ENCODE measurements at places on chromosomes 6 and 20. TPM values are rescaled to one million over a fixed set of nuclear protein-coding genes. Genes with fewer than 3 reads are reported as not detected.

- peak; percentile 82 for DNase-seq
Measured at GRCh38 chr20:58017231-58017969, 211.1 kb downstream of the ANKRD60 start.

GRCh38 chr20:9040863-9041524 is 27.9 kb upstream of the PLCB4 start:
- DNase-seq: no peak

DNA sequence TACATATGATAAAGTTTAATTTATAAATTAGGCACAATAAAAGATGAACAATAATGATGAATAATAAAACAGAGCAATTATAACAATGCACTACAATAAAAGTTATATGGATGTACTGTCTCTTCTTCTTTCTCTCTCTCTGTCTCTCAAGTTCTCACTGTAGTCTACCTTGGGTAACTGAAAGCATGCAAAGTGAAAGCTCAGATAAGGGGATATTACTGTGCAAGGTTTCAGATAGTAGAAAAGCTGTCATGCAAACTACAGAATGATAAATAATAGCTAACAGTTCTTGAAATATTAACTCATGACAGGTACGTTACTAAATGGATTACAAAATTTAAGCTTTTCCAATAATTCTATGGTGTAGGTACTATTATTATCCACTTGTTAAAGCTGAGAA is 311.9 kb upstream of the PRDM1 start:
- DNase-seq: no peak

The KIAA1755 gene
- polyA plus RNA-seq: 6.4 TPM

- DNase-seq: no peak
Measured at GRCh38 chr20:43446361-43446879, 11.3 kb upstream of the SRSF6 start.

The NFS1 gene
- 19.0 TPM for polyA plus RNA-seq

GRCh38 chr20:58877976-58878360 is 25.5 kb downstream of the GNAS start:
- DNase-seq: no peak

DNA sequence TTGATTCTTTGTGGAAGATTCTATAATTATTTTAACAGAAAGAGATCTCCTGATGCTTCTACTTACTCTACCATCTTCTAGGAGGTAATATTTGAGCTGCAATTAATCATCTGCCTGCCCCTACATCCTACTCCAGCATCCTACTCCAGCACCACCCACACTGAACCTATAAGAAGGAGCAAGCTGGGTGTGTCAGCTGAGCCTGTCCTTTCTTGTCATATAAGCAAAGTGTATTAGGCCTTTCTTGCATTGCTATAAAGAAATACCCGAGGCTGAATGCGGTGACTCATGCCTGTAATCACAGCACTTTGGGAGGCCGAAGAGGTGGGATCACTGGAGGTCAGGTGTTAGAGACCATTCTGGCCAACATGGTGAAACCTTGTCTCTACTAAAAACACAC is 84.2 kb upstream of the ARG1 start:
- no peak for DNase-seq

DNA sequence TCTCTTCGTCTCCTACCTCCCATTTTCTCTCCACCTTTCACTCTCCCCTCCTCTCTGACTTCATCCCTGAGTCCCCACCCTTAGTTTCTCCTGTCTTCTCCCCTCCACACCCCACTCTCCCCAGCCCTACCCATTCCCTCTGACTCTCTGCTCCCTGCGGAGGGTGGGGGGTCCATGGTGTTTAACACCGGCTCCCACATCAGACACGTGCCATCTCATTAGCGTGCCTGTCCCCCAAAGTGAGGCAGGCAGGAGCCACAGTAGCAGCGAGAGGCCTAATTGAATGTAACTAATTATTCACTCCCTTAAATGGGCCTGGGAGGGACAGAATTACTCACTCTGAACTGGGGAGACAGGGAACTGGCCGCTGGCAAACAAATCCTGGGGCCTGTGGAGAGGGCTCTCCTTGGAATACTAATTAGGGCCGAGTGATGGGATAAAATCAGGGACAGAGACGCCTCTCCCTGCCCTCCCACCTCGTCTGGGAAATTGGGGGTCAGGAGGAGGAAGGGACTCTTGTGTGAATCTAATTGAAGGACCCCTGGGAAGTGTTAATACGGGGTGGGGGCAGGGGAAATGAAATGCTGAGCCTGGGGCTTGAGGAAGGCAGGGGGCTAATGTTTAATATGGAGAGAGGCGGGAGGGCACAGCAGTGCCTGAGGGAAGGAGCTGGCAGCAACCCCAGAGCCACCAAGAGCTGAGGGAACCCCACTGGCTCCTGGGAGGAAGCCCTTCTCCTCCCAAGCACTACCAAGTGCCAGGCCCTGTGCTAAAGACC is 17.9 kb downstream of the CD40 start:
- no peak for DNase-seq

- DNase-seq: peak; percentile 88
Measured at GRCh38 chr20:50187403-50188051, 3.1 kb upstream of the CEBPB start.

DNA sequence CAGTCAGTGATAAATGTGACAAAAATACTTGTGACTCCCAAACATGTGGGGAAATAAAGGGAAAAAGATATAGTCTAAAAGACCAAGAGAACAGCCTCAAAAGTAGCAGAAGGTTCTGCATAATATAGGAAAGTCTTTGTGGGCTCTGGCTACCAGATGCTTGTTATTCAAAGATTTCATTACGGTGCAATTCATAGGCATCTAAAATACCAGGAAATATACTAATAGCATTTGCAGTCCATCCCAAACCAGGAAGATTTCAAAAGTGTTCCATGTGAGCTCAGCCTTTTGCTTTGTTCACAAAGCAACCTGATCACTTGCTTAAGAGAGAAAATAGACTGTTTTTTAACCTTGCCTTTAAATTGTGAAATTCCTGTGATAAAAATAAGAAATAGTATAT is 506.7 kb upstream of the MARCKS start:
- no peak for DNase-seq

The GZF1 gene
- 6.0 TPM for polyA plus RNA-seq

DNA sequence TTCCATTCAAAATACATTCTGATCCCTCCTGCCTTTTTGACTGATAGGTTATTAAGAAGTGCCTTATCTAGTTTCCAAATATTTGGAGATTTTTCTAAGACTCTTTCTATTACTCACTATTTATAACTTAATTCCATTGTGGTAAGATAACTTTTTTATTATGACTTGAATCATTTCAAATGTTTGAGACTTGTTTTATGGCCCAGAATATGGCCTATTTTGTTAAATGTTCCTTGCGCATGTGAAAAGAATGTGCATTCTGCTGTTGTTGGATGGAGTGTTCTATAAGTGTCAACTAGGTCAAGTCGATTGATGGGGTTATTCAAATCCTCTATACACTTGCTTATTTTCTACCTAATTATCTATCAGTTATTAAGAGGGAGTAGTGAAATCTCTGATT is 13.1 kb upstream of the TCP11 start:
- no peak for DNase-seq

The PPP1R3G gene
- polyA plus RNA-seq: under 0.01 TPM

DNA sequence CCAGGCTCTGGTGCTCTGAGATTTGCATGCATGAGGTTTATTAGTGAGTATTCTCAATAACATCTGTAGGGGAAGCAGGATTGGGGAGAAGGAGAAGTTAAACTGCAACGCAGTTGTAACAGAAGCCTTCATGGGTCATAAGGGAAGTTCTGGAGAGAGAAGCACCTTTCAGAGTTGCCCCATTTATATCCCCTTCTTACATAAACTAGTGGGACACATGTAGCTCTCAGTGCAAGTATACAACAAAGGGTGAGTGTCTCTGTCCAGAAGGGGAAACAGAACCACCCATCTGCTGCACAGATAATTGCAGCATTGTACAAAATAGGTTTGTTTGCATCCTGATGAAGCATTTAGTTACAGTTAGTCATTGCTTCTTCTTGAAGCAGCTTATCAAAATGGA is 4.3 kb upstream of the ADGB start:
- no peak for DNase-seq

- DNase-seq: no peak
Measured at GRCh38 chr20:9323622-9324021, 190.8 kb upstream of the LAMP5 start.

The MUC22 gene
- not detected for polyA plus RNA-seq

The CABLES2 gene
- polyA plus RNA-seq: 3.5 TPM

The F13A1 gene
- 45.6 TPM for polyA plus RNA-seq

DNA sequence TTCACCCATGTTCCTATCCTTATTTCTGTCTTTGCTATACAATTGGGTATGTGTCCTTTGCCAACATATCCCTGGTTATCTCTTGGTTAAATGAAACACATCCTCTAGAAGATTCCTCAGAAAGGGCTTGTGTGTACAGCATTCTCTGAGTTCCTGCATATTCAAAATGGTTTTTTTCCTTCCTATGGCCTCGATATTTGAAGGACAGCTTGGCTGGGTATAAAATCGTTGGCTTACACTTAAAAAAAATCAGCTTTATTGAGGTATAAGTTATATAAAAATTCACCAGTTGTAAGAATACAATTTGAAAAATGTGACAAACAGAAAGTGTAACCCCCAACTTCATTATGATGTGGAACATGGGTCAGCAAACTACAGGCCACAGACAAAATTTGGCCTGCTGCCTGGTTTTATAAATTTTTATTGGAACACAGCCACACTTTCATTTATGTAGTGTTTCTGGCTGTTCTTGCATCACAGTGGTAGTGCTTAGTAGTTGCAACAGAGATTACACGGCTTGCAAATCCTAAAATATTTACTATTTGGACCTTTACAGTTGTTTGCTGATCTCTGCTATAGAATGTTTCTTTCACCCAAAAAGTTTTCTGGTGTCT is 16.7 kb downstream of the PCMT1 start:
- DNase-seq: no peak

- no peak for DNase-seq
Measured at GRCh38 chr20:50270569-50270968, 79.9 kb downstream of the CEBPB start.

DNA sequence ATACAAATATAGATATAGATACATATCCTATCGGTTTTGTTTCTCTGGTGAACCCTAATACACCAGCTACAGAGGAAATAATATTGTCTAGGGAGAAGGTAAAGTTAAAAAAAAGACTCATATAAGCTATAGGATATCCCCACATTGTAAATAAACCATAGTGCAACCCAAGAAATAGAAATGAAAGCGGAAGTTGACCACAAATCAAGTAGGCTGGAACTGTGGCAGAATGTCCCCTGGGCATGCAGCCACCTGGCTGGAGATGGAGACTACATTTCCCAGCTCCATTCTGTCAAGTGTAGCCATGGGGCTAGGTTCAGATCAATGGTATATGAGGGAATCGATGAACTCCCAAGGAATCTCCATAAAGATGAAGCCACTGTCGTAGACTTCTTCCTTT is 70.1 kb upstream of the RPS6KA2 start:
- DNase-seq: no peak

The OOEP gene
- polyA plus RNA-seq: 0.23 TPM

The IPCEF1 gene
- 0.46 TPM for polyA plus RNA-seq

- no peak for DNase-seq
Measured at GRCh38 chr6:69581581-69581980, 215.2 kb downstream of the LMBRD1 start.

The GSTA2 gene
- polyA plus RNA-seq: not detected

DNA sequence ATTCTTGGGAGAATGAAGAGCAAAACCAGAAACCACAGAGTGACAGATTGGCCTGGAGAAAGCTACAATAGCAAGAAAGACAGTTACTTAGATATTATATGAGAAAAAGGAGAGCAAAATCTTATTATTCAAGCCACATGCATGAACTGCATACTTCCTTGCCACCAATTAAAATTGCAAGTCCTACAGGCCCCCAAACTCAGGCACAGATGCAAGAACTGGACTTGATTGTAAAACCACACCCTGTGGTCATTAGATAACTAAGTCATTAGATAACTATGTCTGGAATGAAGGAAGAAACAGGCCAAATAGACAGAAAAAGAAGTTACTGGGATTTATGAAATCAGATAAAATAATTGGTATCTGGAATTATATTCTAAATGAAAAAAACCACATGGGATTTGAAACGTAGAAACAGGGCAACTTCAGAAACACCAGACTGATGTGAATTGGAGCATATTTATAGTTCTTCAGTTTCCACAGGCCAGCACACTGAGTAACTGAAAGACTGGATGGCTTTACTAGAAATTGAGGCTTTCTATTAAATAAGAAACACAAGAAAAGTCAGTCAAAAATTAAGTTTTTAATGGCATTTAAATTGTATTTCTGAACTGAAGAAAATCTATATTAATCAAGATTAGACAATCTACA is 49.4 kb upstream of the CARMIL1 start:
- DNase-seq: no peak

DNA sequence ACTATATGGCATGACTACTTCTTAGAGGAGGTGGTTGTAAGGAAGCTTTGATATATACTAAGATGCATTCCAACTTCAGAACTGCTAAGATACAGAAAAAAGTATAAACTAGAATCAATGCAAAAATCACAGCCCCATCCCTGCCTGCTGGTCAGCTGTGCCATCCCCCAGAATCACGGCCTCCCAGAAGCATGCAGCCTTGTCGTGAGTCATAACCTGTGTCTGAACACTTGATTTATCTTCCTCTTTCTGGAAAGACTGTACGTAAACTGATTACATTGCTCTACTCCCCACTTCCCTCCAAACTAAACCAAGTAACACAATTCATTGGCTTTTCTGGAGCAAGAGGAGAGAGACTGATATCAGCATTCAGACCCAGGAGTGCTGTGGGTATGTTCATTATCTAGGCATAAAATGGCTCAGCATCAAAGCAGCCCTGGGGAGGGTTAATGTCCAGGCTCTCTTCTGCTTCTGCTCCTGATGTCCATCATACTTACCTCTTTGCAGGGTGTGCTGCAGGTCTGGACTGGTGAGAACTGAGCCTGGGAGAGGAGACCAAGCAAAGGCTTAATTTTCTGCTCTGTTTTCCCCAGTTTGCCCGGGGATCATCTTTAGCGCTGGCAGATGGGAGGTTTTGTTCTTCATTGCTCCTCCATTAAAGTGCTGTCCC is 18.4 kb downstream of the SCP2D1 start:
- DNase-seq: no peak

GRCh38 chr6:145044641-145045246 is 690.6 kb downstream of the EPM2A start:
- no peak for DNase-seq

The OR2H2 gene
- polyA plus RNA-seq: not detected

GRCh38 chr6:57162516-57162915 is 9.6 kb upstream of the BAG2 start:
- DNase-seq: no peak

The NR2E1 gene
- polyA plus RNA-seq: not detected

The COL12A1 gene
- 2.1 TPM for polyA plus RNA-seq

DNA sequence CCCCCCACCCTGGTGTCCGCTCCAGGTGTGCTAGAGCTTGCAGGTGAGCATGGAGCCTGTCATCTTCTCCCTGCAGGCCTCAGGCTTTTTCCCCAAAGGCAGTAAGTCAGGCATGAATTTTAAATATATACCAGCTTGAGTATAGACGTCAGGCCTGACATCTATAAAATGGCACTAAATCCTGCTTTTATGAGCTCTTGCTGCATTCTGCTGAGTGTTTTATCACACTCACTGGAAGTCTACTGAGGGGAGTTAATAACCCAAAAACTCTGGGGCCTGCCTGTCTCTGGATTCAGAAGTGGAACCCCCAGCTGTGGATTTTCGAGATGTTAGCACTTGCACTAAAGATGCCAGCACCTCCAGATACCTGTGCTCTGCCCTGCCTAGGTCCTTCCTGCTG is 133.4 kb upstream of the TOP1 start:
- no peak for DNase-seq

Data from sigmoid colon (tissue), 7 donors.